Activated CD8-positive, alpha-beta memory T cell treated with anti-CD3 and anti-CD28 coated beads, Interleukin-2, amount 50 U/mL, for 4 hours (primary cell): ENCODE measurements at places on chromosomes 6 and 20.

GRCh38 chr6:79066330-79066729 lies 11.7 kb downstream of the PHIP start:
- DNase-seq: no peak

- no peak for DNase-seq
Measured at GRCh38 chr20:45392733-45393132, 14.6 kb upstream of the TP53TG5 start.

DNA sequence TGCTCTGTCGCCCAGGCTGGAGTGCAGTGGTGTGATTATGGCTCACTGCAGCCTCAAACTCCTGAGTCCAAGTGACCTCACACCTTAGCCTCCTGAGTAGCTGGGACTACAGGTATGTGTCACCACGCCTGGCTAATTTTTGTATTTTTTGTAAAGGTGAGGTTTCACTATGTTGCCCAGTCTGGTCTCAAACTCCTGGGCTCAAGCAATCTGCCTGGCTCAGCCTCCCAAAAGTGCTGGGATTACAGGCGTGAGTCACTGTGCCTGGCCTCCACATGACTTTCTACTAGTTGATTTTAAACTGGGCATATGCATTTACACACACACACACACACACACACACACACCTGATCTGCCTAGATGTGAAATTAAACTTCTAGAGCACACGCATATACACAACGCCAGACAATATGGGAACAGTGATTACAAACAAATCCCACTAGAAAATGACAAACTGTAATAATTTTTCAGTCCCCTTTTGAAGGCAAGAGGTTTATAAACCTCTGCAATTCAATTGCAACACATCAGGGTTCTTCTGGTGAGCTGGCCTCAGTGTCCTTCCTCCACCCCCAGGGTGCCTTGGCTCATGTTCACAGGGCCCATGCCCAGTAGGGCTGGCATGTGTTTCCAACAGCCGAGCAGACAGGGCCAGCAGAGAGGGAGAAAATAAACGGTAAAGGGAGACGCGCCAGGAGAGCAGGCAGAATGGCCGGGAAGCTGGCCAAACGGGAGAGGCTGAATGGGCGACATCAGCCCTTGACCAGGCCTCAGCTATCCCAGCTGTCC lies 31.2 kb downstream of the PARD6B start:
- no peak for DNase-seq

DNA sequence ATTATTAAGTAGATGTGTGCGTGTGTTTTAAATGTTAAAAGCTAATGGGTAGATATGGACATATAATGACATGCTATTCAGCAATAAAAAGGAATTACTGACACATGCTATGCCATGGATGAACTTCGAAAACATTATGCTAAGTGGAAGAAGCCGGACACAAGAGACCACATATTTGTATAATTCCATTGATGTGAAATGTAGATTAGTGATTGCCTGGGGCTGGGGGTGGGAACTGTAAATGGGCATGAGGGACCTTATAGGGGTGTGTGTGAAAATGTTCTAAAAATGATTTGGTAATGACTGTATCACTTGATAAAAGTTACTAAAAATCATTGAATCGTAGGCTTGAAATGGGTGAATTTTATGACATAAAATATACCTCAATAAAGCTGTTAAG lies 104.5 kb upstream of the BEND3 start:
- DNase-seq: no peak

DNA sequence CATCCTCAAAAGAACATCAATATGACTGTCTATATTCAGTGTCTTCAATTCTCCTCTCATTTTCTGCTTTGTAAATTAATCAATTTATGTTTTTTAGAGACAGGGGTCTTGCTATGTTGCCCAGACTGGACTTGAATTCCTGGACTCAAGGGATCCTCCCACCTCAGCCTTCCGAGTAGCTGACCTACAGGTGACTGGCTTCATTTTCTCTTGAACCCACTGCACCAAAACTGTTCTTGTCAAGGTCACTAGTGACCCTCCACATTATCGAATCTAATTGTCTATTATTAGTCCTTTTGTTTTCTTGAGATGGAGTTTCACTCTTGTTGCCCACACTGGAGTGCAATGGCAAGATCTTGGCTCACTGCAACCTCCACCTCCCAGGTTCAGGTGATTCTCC lies 3.7 kb downstream of the DNAAF9 start:
- DNase-seq: no peak

GRCh38 chr6:130557481-130558112 lies 191.8 kb downstream of the TMEM200A start:
- DNase-seq: no peak

DNA sequence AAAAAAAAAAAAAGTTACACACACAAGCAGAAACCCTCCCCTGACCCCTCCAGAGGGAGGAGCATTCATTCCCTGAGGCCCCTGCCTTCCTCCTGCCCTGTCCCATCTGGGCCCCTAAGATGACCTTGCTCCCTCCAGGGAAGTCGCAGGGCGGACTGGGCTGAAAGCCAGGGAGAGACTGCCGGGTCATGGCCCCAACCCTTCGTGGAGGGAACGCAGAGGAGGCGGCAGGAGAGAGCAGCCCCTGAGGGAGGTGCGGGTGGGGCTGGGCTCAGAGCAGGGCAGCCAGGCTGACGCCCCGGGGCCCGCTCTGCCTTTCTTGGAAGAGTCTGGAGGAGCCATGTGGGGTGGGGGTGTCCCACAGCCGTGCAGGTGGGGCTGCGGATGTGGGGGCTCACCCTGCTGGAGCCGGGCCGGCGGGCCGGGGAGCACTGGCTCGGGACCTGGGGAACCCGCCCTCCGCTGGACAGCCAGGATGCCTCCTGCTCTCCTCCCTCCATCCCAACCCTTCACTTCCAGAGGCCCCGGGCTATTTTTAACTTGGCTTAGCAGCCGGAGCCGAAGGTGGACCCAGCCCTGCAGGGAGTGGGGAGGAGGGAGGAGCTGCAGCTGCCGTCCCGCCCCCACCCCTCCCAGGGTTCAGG lies 15.0 kb upstream of the ABHD16B start:
- DNase-seq: no peak

DNA sequence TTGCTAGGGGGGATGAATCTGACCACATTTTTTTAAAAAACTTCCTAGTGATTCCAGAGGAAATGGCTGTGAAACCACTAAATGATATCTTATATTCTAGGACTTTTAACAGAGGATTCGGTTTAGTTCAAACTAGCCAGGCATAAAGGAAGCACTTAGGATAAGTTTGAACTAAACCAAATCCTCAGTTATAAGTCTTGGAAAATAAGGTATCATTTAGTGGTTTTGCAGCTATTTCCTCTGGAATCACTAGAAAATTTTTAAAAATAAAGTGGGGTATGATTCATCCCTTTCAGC lies 327.9 kb upstream of the QKI start:
- no peak for DNase-seq

GRCh38 chr20:58573986-58574385 lies 58.8 kb upstream of the APCDD1L start:
- DNase-seq: no peak

DNA sequence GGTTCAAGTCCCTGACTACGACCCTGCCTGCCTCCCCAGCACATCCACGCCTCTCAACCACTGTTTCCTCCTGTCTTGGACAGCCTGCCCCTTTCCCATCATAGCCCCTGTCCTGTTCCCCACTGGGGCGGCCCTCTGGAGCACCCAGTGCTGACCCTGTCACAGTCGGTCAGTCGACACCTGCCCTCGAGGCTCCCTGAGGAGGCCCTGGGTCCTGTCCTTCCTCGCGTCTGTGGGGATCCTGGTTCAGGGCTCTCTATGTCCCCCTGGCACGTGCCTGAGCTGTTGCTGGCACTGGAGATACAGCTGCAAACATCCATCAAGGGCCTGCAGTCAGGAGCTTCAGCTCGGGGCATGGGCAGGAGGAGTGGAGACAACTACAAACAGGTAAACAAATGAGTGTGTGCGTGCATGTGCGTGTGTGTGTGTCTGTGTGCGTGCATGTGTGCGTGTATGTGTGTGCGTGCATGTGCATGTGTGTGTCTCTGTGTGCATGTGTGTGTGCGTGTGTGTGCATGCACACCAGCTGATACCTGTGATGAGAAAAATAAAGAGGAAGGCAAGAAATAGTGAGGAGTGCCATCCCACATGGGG lies 132.8 kb downstream of the PHACTR3 start:
- DNase-seq: no peak

DNA sequence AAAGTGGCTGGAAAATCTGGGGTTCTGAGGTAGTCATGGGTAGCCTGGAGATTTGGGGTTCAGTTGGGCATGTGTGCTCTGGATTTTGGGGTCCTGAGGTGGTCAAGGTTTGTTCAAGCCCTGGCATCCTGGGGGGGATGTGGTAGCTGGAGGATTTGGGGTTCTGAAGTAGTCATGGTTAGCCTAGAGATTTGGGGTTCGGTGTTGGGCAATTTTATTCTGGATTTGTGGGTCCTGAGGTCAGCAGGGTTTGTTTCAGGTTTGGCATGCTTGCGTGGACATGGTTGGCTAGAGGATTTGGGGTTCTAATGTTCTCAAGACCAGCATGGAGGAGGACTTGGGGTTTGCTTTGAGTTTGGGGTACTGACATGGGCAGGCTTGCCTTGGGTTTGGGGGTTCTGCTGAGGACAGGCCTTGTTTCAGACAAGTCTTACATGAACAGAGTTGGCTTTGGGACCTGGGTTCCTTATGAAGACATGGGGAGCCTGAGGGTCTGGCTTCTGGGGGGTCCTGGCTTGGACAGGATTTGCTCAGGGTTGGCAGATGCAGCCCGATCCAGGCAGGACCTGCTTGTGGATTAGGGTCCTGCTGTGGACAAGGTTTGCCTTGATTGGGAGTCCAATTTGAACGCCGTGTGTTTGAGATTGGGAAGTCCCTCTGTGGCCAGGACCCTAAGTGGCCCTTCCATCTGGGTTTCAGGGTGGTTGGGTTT lies 906 bp downstream of the ANKRD60 start:
- no peak for DNase-seq

DNA sequence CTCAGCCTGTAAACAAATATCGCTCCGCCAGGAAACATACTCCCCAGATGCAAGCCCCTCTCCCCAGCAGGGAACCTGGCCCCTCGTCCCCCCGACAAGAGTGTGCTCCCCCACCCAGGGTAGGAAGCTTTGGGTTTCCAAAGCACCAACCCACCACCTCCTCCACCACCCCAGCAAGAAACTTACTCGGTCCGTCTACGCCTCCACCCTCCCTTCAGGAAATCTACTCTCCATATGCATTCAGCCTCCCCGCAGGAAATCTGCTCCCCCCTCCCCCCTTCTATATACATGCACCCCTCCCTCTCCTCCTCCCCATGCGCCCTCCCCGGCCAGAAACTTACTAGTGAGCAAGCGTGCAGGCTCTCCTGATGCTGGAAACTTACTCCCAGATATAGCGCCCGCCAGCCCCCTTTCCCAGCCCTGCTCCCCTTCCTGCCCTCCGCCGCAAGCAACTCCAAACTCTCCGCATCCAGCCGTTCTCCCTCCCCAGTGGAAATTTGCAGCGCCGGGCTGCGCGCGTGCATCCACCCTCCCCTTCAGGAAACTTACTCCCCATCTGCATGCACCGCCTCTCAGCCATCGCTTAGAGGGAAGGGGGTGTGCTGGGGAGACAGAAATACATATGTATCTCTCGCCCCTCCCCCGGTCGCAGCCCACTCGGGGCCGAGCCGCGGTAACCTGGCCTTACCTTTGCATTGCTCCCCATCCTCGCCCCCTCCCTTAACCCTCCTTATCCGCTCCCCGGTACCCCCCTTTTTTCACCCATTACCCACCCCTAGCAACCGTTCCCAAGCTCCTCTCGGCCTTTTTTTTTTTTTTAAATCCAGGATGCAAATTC lies at the start of gene TRERF1:
Gene TRERF1 (minus strand): TSS at position 594 of the 838 bp plus-strand sequence. CDS start 182,336 bp downstream, outside the sequence.
- peak; percentile 47 for DNase-seq

- no peak for DNase-seq
Measured at GRCh38 chr6:41013466-41014153, 25.4 kb downstream of the UNC5CL start.

DNA sequence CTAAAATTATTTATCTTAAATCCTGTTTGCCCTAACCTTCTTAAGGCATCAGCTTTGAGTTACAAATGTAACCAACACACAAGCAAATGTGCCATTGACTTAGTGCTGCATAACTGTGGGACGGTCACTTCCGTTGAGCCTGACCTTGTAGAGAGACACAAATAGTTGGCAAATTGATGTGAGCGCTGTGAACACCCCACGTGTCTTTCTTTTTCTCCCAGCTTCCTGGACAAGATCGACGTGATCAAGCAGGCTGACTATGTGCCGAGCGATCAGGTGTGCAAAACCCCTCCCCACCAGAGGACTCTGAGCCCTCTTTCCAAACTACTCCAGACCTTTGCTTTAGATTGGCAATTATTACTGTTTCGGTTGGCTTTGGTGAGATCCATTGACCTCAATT lies 56.4 kb downstream of the GNAS start:
- no peak for DNase-seq

DNA sequence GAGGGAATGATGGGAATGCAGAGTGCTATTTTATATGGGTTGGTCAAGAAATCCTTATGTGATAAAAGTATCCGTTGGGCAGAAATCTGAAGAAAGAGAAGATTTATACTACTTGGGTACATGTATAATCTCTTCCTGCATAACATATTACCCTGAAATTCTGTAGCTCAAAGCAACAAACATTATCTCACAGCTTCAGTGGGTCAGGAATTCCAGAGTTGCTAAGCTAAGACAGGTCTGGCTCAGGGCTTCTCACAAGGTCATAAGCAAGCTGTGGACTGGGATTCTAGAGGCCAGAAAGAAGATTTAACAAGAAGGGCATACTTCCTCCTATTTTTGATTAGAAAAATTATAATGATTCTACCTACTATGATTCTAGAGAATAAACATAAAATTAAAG lies 172.5 kb upstream of the THEMIS start:
- no peak for DNase-seq

GRCh38 chr20:43767686-43768474 lies 41.1 kb upstream of the GTSF1L start:
- no peak for DNase-seq

GRCh38 chr6:89989742-89990141 lies 95.5 kb downstream of the GJA10 start:
- DNase-seq: no peak

DNA sequence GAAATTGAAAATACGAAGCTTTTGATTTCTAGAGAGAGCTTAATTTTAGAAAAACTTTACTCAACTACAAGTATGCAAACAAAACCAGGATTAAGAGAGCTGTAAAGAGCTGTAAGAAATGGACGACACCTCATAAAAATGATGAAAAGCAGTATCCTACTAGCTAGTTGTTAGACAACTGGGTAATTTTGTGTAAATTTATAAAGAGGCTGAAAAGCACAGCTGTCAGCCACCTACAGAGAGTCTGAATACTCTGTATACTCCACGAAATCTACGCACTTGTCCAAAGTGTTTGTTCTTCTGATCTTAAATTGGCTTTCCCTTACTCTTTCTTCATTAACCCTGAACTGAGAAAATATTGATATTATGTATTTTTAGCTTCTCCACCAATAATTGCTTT lies 808.4 kb upstream of the EPHA7 start:
- DNase-seq: no peak

GRCh38 chr6:119170447-119171087 lies 92.1 kb upstream of the FAM184A start:
- no peak for DNase-seq

DNA sequence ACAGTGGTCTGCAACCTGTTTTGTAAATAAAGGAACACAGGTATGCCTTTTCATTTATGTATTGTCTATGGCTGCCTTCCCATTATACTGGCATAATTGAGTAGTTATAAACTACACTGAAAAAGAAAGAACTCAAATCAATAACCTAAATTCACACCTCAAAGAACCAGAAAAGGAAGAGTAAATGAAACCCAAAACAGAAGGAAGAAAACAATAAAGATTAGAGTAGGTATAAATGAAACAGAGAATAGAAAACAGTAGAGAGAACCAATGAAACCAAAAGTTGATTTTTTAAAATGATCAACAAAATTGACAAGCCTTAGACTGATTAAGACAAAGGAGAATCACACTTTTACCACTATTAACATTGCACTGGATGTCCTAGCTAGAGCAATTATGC lies 34.7 kb downstream of the FAM184A start:
- DNase-seq: no peak
